ENCODE measurements at places on chromosomes 2 and 18. TPM values are rescaled to one million over a fixed set of nuclear protein-coding genes. Genes with fewer than 3 reads are reported as not detected.

BARD1 gene
- 36.9 TPM for total RNA-seq

FAM110C gene
- 0.71 TPM for total RNA-seq

LIMS2 gene
- total RNA-seq: 7.7 TPM

ANKRD29 gene
- 4.0 TPM for total RNA-seq

GRCh38 chr18:61782545-61782944 lies 110.3 kb downstream of the RNF152 start:
- DNase-seq: no peak

DNA sequence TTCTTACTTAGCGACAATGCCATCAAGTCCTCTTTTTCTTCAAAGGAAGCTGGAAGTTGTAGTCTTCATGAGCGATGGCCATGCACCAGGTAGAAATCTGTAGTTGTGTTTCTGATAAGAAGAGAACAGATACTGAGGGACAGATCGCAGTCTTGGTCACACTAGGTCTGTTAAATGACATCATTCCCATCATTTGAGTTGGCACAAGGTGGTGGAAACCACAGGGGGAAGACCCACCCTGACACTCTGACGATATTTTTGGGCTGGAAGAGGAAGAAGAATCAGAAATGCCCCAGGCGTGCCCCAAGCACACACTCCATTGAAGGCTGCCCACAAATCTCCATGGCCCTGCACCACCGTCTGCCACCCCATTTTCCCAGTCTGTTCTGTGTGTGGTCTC lies 89.0 kb upstream of the BOD1L2 start:
- no peak for DNase-seq

- DNase-seq: no peak
These were observed 4.5 kb upstream of the CRYBA2 start for GRCh38 chr2:218997731-218998130.

- DNase-seq: no peak
These were observed 41.4 kb upstream of the TRIB2 start for GRCh38 chr2:12675352-12675795.

DNA sequence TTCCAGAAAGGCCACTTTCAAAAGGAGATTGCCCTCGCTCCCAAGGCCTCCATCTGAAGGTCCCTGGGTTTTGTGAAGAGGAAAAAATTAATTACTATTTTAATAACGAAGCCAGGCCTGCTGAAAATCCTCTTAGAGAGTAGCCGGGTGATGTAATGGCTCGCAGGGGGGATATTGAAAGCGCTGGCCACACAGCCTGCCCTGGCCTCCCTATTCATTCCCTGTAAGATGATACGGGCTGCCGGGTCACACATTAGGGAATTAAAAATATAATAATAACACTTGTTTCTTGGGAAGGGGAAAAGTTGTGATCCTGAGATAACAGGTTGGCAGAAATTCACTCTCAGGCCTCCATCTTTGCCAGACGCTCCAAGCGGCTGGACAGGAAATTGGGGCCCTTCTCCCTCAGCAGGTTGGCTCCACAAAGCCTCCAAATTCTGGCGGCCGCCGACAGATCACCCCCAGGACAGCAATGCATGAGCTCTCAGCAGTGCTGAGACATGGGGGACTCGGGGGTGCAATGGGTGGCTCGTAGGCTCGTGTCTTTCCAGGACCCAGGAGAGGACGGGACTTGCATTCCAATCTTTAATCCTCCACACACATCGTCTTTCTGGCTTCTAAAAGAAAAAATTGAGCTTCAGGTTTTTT lies 299.9 kb upstream of the SALL3 start:
- DNase-seq: no peak

DNA sequence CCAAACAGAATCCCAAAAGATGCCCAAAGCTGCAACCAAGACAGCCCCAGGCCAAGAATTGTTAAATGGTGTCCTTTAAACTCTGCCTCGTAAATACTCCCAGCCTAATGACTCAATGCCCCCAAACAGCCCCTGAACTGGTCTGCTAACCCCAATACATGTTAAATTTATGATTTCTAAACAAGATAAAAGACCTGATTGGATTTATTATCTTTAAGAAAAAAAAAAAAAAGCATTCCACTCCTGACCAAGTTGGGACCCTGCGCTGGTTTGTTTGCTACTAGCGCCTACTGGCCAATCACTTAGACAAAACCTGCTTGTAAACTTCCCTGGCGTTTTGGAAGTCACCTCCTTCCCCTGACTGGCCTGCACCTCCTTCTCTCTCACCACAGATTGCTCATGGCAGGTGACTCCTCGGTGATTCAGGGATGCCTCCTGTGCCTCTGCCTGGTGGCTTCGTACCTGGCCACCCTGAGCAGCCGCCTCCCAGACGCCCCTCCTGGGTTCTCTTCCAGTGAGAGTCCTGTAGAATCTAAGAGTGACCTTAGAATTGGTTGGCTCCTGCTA lies 121.3 kb downstream of the BCL11A start:
- DNase-seq: no peak

DNA sequence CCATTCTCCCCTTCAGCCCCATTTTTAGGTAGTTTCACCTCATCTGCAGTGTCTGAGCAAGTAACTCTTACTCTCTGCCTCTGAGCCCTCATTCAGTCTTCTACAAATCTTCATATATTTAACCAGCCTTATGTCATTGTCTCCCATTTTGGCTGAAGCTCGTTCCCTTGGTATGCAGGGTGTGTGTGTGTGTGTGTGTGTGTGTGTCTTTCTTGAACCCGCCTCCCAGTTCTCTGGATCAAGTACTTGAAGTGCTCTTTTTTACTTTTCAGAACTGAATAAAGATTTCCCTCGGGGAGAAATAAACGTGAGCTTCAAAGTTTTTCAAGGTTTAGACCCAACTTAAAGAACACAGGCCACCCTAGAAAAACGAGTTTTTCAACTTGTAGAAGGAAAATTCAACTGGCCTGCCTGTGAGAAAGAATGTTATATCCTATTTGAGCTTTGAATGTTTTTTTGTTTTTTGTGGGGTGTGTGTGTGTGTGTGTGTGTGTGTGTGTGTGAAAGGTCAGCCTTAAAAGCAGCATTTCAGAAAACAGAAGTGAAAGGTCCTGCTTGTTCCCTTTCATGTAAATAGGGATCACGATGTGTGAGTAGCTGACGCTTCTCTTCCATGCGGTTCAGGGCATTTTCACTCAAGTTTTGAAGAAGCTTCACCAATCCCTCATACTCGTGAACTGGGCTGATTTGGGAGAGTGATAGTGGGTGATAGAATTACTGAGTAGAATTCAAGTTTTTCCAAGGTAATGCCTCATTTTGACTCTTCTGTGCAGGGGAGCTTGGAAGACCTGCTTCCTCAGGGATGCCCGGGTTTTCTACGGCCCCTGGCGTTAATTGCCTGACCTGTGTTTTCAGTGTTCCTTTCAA lies 50.6 kb upstream of the EML6 start:
- DNase-seq: peak; percentile 81
